ENCODE measurements at places on chromosomes 16 and 17.

GRCh38 chr16:75280331-75280804 lies 28.9 kb upstream of the BCAR1 start:
- no peak for DNase-seq

DNA sequence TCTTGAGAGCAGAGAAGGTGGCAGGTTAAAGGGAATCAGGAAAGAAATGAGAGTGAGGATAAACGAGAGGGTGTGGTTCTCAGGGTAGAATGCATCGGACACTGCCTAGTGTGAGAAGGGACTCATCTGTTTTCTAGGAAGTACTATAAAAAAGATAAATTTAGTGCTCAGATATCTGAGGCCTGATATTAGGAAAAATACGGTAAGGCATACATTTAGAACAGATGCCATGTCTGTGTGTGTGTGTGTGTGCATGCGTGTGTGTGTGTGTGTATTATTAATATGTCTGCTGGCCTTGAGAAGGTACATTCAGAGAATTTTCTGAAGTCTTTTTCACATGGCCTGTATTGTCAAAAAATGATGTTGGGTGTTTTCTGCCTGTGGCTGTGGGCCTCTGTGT lies 414.8 kb downstream of the MAF start:
- no peak for DNase-seq

- DNase-seq, result no peak
Observed at GRCh38 chr17:11330826-11331225, 89.8 kb downstream of the SHISA6 start.

DNA sequence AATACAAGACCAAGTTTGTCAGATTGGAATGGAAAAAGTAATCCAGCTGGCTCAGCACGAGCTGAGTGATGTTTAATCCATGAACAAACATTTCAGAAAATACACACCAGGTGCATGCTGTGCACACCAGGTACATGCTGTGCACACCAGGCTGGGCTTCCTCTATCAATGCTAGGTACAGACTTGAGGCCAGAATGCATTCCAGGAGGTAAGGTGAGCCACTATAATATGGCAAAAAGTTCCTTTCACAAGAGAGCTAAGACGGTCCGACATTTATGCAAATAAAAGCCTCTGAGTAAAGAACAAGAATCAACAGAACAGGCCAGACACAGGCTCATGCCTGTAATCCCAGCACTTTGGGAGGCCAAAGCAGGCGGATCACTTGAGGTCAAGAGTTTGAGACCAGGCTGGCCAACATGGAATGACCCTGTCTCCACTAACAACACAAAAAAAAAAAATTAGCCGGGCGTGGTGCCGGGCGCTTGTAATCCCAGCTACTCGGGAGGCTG lies 128.2 kb downstream of the ZNF778 start:
- DNase-seq, result no peak

GRCh38 chr17:52026075-52026474 lies 132.4 kb downstream of the CA10 start:
- no peak for DNase-seq

Measured in activated naive CD8-positive, alpha-beta T cell treated with anti-CD3 and anti-CD28 coated beads, Interleukin-2, amount 50 U/mL, for 16 hours (primary cell).